ENCODE measurements at places on chromosomes 12 and 14.
A peak's percentile ranks its signal among the peaks of the same experiment; 100 is the strongest.

- peak; percentile 40 for DNase-seq
Observed at GRCh38 chr12:10705655-10706054, 17.5 kb downstream of the YBX3 start.

DNA sequence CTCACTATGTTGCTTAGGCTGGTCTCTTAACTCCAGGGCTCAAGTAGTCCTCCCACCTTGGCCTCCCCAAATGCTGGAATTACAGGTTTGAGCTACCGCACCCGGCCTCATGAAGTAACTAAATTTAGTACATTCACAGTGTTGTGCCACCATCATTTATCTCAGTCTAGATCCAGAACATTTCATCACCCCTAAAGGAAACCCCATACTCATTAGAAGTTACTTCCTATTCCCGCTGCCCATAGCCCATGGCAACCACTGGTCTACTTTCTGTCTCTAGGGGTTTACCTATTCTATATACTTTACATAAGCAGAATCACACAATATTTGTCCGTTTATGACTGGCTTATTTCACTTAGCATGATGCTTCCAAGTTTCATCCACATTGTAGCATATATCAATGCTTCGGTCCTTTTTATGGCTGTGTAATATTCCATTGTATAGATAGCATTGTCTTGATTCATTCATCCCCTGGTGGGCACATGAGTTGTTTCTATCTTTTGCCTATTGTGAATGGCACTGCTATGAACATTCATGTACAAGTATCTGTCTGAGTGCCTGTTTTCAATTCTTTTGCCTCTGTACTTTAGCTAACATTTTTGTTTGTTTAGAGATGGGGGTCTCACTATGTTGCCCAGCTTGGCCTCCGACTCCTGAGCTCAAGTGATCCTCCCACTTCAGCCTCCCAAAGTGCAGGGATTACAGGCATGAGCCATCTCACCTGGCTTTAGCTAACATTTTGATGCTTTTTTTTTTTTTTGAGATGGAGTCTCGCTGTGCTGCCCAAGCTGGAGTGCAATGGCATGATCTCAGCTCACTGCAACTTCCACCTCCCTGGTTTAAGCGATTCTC is 10.2 kb upstream of the SH2B3 start:
- DNase-seq: no peak

DNA sequence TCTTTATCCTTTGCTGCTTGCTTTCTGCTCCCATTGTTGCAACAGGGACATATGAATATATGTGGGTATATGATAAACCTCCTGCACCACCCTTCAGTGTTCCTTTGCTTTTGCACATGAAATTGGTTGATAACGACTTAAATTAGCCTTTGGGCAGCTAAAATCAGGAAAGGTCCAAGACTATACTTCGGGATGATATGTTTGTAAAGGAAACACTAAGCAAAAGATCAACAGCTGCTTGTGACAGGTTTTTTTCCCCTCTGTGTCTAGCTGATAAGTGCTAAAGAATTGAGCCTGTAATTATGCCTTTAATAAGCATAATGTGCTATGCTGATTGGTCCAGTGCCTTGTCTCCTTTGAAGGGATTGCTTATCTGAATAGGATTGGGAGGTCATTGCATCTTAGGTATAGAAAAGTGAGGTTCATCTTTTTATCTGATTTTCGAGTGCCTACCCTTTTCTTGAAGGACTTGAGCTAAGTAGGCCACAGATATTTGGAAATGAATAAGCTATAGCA is 59.4 kb downstream of the PPHLN1 start:
- DNase-seq: no peak

- no peak for DNase-seq
Observed at GRCh38 chr12:3962631-3963483, 89.7 kb upstream of the PARP11 start.

DNA sequence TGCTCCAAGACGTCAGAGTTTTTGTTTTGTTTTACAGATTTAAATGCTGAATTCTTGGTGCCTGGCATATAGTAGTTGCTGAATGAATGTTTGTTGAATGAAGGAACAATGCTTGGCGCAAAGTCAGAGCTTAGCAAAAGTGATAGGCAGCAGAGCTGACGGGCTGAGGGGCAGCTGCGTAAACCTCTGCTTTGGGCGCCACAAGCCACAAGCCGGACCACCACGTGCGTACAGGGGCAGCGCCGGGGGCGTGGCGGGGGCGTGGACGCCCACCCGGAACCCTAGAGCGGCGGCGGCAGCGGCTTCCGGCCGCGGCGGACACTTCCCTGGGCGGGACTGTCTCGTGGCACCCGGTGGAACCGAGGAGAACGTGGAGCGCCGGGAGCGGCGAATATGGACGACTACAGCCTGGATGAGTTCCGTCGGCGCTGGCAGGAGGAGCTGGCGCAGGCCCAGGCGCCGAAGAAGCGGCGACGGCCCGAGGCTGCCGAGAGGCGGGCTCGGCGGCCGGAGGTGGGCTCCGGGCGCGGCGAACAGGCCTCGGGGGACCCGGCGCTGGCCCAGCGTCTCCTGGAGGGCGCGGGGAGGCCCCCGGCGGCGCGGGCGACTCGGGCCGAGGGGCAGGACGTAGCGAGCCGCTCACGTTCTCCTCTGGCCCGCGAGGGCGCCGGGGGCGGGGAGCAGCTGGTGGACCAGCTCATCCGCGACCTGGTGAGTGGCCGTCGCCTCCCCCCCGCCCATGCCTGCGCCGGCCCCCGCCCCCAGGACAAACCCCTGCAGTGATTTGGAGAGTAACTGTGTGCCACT is at the start of gene FBXW8:
Gene FBXW8, plus strand, starts transcription at position 306 of the 807 bp plus-strand sequence. Its CDS starts 88 bp downstream, at position 394.
- DNase-seq: peak; percentile 77

DNA sequence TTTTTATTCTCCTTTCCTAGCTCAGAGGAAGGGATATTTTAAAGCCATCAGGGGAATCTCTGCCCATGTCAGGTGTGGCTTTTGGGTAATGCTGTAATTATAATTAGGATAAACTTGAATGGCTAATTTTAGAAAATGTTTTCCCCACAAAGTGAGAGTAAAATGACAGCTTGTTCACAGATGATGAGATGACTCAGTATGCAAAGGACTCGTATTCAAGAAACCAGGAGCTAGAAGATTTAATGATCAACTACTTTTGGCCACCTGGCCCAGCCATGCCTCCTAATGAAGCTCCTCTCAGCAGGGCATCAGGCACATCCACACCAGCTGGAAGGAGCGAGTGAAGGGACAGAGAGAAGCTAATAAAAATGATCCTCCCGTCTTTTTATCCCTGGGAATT is 29.0 kb upstream of the PLEKHG7 start:
- no peak for DNase-seq

DNA sequence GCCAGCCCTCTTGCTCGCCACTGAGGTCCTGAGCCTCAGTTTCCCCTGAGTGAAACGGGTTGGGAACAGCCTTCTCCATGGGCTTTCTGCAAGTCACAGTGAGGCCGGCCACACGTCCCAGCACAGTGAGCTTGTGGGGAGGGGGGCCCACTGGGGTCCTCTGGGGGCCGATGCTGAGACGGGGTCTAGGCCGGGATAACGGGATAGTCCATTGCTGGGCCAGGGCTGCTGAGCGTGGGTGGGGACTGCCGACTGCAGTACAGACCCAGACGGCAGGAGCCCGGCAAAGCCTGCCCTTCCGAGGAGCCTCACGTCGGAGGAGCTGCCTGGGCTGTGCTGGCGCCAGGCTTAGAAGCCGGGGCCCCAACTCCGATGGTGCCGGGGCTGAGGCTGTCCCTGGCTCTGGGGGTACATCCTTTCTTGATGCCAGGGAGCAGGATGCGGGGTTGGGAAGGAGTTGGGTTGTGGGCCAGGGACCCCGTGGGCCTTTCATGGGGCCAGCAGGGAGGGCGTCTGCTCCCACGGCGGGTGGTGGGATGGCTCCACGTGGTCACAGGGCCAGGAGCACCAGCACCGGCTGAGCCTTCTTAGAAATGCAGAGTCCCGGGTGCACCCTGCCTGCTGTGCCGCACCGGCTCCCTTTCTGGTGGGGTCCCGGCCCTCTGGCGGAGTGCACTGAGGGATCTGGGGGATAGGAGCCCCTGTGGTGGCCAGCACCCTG is 24.2 kb downstream of the NOC4L start:
- DNase-seq: no peak

DNA sequence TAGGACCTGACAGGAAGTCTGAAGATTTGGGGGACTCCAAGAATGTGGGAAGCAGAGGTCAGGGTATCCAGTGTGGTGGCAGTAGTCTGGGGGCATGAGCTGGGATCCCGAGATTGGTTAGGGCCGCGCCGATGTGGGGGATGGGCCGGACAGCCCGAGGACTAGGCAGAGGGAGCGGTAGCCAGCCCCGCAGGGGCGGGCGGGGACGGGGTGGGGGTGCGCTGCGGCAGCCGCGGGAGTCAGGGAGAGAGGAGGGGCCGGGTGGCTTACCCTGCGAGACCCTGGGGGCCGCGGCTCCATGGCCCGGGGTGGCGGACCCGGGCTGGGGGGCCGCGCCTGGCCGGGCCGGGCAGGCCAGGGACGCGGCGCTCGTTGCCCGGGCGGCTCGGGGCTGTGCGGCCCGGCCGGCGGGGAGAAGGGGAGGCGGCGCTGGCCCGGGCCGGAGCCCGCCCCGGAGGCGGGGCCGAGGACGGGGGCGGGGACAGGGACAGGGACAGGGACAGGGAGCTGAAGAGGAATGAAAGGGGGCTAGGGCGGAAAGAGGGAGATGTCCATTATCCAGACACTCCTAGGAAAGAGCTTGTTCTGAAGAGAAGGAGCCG is 5.6 kb downstream of the ZNF385A start:
- no peak for DNase-seq
